ENCODE measurements at places on chromosomes 13 and 19. TPM values are rescaled to one million over a fixed set of nuclear protein-coding genes. Genes with fewer than 3 reads are reported as not detected.

- no peak for DNase-seq
Observed at GRCh38 chr19:37930416-37930815, 23.4 kb downstream of the SIPA1L3 start.

DNA sequence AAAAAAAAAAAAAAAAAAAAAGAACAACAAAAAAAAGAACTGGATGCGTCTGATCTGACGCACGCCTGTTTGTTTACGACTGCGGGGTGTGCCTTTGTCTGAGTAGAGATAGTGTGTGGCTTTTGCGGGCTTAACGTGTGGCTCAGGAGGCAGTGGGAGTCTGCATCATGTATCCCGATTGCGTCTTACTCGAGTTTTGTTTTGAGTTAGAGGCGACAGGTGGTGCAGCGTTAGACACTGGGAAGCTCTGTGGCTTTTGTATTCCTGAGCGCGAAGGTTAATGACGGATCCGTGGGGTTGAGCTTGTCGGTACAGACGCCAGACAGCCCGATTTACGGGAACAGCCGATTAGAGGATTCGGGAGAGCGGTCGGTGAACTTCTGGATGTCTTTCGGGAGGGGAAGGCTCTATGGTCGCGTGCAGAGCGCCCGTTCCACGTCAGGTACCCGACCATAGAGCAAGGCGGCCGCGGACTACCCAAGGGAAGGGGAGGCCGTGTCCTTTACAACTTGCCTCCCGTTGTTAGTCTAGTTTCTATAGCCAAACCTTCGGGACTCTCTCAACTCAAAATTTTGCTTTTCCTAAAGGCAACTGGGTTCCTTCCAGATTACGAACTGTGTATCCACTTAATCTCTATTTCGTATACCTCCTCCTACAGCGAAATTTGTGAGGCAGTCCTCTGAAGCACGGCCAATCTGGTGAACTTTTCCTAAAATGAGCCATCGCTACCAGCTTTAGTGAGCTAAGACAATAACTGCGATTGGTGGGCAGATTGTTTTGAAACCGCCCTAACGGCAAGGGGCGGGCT is 926 bp upstream of the HNRNPUL1 start:
- no peak for DNase-seq

GRCh38 chr13:39910041-39910440 is 254.6 kb downstream of the COG6 start:
- DNase-seq, result no peak

- no peak for DNase-seq
Observed at GRCh38 chr19:53771144-53771543, 53.0 kb downstream of the NLRP12 start.

GRCh38 chr19:53982611-53983010 is 8.8 kb upstream of the CACNG6 start:
- no peak for DNase-seq

- DNase-seq, result no peak
Observed at GRCh38 chr13:46605076-46605824, 52.3 kb downstream of the LRCH1 start.

- DNase-seq, result no peak
Observed at GRCh38 chr19:40756502-40757110, 5.6 kb downstream of the SNRPA start.

DNA sequence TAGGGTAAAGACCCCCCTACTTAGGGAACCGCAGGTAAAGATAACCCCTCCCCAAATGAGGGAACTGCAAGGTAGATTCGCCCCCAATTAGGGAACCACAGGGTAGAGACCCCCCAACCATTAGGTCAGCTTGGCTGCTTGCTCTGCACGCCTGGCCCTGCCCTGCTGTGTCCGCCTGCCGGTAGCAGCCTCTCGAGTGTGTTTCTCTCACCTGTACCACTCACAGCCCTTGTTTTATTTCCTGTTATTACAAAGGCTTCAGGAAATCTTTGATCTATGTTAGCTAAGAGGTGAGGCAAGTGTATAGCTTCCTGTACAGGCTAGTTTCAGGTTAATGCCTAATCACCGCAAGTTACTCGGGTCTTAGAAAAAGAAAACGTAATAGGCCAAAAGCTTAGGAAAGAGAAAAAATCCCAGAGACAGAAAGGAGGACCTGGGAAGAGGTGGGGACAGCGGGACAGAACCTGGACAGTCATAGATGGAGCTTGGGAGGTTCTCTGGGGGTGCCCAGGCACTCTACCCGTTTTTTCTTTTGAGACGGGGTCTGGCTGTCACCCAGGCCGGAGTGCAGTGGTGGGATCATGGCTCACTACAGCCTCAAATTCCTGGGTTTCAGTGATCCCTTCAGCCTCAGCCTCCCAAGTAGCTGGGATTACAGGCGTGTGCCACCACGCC is 23.1 kb upstream of the EIF3G start:
- no peak for DNase-seq

GRCh38 chr13:70964124-70964523 is 855.9 kb upstream of the KLHL1 start:
- DNase-seq, result no peak

DNA sequence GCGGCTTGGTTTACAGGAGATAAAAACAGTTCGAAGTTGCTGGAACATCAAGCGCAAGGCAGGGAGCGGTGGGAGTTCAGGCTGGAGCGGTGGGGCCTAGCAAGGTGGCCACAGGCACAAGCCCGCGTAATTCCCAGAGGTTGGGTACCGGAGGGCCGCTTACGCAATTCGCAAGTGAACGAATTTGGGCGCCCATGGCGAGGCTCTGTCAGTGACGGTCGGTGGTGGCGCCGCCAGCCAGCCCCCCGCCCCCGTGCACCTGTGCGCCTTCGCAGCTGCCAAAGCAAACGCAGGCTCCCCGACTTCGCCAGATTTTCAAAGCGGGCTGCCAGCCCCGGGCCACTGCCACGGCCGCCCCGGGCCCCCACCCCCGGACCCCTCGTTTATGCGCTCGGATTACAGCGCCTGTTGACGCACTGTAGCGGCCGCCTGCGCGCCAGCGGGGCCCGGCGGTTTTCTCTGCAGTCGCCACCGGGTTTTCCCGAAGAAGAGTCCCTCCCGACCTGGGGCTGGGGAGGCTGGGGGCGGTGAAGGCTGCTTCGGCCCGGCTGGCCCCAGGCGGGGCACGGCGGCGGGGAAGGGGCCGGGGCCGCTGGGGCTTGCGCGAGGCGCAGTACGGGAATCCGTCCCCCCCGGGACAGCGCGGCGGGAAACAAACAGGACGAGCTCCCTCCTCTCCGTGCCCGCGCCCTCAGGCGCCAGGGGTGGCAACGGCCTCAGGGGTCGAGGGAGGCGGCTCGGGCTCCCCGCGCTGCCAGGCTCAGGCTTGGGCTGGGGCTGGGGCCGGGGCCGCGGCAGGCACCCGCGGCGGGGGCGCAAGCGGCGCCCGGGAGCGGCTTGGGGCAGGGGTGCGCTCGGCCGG is 709 bp downstream of the N4BP2L1 start:
- DNase-seq, result no peak

The FBN3 gene
- not detected for total RNA-seq

The RELB gene
- total RNA-seq, result 17.7 TPM

The EML2 gene
- total RNA-seq, result 33.6 TPM

The PEX11G gene
- 3.5 TPM for total RNA-seq

The ZSWIM4 gene
- total RNA-seq, result 5.2 TPM

The GAPDHS gene
- not detected for total RNA-seq

All from mesenteric fat pad (tissue), 1 donor.